AG09309 (cell line): ENCODE measurements at places on chromosomes 5 and 9.

DNA sequence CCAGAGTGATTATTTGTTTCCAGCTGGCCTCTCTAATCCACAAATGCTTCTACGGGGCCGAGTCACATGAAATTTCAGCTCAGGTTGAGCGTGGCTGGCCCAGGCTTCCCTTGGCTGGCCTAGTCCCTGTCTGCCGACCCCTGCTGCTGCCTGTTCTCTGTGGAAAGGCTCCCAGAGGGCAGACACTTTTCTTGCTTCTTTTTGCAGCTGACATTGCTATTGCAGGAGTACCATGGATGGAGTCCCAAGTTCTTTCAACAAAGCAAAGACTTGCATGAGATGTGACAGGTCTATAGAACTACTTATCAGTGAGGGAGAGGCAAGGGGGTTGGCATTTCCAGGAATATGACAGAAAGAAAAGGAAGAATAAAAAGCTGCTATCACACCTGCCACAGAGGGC, 287.4 kb upstream of the ARRDC3 start:
- DNase-seq = no peak

DNA sequence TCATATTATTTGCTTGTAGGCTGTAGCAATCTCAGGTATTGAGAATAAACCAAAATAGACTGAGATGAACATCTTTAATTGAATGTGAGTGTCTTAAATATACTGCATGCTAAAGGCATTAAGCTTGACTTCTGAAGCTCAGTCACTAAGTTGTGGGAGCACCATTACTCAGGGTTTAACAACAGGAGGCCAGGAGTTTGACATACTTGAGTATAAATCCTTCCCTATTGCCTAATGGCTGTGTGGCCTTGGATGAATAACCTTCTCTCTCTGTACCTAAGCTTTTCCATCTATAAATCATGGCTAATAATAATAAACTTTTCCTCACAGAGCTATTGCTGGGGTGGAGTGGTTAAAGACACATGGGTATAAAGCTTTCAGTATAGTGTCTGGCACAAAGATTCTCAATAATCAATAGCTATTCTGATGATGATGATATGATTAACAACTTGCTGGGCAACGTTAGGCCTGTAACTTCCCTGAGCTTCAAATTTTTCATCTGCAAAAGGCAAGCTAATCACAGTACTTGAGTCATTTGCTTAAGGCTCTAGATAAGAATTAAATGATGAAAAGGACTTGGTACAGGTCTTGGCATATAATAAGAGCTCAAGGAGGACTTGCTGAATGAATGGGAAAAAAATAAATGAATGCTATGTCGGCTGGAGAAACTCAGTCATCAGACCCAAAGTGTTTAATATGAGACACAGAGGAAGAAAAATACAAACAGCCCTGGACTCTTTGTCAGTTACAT, 174.0 kb upstream of the IL12B start:
- peak; percentile 46 for DNase-seq

DNA sequence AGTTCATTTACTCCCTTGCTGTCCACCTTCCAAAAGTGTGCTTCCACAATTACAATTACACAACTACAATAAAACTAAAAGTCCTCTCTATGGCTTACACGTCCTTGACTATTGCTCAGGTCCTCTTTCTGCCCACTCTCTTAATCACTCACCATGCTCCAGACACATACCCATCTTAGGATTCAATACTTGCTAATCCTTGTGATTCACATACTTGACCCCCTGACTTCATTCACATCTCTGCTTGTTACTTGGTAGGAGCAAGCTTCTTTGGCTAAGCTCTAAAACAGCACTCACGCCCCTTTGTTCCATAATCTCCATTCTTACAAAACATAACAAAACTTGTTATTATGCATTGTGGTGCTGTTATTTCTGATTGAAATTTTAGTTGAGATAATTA, 215.8 kb downstream of the EDIL3 start:
- no peak for DNase-seq

DNA sequence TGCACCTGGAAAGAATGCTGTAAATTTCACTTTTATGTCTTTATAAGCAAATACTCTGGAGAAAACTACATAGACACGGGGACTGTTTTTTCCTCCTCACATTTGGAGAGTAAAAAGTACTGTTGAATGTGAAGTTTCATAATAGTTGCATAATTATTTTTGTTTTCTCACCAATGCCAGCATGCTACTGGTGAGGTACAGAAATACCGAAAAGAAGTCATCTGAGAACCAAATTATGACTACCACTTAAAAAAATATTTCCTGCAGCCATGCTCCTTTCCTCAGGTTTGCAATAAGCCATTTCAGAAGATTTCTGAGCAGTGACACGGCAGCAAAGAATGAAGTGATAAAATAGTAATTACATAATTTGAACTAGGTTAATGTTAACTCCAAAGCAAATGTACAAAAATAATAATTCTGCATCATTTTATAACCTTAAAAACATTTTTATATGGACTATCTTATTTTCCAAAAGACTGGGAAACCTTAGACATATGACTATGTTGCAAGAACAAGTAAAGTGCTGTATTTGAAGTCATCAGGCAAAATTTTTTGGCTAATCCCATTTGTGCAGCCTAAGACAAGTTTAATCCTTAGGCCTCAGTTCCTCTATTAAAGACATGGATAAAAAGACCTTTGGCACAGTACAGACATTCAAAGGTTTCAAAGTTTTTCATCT, 144.7 kb downstream of the PCSK1 start:
- DNase-seq = peak; percentile 31

DNA sequence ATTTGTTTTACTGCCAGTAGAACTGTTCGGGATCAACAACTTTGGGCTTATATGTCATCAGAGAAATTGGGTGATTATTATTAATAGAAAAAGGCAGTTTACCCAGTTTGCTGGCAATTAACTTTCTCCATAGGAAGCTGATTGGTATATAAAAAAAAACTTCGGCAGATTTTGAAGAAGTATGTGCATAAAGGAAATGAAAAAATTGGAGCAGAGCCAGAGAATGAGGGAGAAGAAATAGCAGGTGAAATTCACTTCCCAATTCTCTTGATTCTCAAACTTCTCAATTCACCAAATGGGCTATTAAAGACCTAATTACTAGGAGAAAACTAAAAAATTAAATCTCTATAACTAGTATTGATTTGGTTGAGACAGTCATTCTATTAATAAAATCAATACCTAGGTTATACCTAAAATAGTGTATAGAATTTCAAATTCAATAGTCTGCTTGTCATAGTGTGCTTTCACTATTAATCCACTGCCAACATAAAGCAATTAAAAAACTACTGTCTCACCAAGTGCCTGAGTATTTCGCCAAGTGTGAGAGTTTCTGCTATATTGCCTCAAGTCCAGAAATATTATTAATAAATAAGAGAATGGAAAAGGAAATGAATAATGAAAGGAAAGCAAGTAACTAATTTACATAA, 47.5 kb downstream of the STX17 start:
- DNase-seq = no peak

DNA sequence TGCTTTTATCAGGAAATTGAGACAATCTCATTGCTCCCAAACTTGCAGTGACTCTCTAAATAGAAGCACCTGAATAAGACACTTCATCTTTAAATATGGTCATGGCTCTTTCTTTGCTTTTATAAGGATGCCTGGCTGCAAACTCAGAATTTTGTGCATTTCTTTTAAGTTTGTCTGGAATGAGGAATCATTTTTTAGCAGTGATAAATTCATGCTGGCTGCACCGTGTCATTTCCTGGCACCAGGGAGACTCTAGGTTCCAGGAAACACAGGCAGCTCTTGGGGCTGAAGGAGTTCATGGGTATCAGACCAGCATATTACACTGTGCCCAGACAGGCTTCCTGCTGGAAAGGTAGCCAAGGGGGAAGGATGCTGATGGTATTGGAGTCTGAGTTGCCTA, 109.9 kb downstream of the NUDT12 start:
- DNase-seq = no peak

GRCh38 chr5:68273717-68274409, 58.3 kb downstream of the PIK3R1 start:
- DNase-seq = no peak

DNA sequence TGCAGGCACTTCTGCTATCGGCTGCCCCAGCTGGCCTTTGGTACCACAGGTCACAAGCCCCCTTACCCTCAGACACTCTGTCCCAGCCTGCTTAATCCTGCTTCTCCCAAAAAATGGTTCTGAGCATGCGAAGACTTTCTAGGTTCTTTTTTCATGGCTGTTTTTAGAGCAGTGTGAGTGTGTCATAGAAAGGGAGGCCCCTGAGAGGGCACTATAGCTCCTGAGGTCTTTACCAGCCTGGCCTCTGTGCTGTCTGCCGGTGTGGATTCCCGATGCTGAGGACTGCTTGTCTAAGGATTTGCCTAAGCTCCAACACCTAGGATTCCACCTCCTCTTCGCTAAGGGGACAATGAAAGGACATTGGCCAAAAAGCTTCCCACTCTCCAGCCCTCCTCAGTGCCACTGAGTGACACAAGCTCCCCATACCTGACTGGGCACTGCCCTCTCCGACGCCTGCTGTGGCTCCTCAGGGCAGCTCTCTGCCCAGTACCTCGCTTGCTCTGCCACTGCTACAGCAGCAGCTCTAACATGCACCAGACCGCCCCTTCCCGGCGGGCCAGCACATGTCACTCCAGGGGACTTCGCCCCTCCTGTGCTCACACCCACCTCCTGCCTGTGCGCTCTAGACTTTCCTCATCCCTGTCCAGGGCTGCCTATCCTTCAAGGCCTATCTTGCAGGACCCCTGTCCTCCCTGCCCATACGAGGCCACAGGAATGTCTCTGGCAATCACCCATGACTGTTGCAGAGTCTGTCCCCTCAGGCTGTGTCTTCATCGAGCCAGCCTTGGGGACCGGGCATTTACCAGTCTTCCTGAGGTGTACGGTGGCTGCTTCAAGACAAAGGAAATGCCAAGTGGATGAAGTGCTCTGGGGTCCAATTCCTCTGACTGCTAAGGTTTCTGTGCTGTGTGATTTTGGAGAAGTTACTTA, 21.0 kb downstream of the MACROH2A1 start:
- DNase-seq = no peak

- peak; percentile 98 for DNase-seq
Measured at GRCh38 chr9:127185931-127186781, 63.7 kb upstream of the ANGPTL2 start.

DNA sequence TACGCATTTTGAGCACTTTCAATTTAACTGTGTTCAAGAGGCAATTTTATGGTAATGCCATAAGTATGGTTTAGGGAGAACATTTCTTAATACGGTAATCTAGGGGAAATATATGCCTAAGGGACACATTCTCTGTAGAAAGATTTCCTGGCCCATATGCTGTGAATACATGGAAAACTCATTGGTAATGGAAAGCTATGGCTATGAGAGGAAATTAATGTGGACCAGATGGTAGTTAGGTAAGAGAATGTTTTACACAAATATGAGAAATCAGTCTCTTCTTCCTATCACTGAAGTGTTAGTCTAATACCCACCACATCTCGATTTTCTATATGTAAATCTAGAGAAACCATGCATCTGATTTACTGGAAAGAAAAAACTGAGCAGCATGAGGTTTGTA, 105.0 kb downstream of the SEMA6A start:
- no peak for DNase-seq

DNA sequence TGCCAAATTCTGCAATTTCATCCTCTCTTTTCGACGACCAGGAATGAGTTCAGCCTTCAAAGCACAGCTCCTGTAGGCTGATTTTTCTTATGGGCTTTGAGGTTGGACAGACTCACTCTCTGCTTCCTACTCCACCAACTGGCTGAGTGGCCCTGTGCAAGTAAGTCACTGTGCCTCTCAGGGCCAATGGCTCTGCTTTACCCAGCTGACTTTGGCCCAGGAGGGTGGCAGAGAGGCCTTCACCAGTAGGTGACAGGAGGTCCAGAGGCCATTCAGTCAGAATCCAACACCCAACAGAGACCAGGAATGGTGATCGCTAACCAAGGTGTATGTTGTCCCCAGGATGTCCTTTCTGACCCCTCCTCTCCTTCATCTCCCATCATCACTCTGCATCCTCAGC, 49.5 kb upstream of the ALDH1B1 start:
- DNase-seq = no peak

DNA sequence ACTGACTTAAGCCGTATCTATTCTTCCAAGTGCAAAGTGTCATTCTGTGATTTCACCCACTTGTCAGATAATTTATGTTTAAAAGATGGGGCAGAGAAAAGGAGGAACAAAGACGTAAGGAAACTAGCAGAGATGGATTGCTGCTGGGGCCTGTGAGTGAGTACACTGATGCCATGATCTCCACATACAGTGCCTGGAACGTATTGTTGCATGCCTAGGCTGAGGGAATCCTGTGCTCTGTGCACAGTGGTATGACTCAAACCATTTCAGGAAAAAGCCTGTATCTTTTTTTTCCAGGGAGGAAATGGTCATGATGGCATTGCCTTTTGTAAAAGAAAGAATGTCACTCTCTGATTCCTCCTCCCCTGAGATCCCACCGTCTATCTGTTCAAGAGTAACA, 359.5 kb upstream of the ADAMTS16 start:
- no peak for DNase-seq

DNA sequence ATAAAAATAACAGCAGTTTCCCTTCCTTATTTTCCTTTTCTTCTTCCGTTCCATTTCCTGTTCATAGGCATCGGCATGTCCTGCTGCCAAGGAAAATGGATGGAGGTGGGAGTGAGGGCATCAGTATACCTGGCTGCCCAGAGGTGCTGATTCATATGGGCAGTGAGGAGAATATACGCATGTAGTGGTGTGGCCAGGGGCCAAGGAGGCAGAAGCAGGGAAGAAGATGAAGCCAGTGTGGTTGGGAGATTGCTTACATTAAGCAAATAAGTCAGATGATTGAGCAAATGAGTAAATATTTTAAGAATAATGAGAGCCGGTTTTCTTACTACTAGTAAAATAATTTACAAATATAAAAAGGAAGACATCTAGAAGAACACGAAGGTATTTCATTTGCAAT, 344.9 kb upstream of the PAPPA start:
- DNase-seq = no peak

- no peak for DNase-seq
Measured at GRCh38 chr5:95027151-95027721, 257.7 kb downstream of the MCTP1 start.

DNA sequence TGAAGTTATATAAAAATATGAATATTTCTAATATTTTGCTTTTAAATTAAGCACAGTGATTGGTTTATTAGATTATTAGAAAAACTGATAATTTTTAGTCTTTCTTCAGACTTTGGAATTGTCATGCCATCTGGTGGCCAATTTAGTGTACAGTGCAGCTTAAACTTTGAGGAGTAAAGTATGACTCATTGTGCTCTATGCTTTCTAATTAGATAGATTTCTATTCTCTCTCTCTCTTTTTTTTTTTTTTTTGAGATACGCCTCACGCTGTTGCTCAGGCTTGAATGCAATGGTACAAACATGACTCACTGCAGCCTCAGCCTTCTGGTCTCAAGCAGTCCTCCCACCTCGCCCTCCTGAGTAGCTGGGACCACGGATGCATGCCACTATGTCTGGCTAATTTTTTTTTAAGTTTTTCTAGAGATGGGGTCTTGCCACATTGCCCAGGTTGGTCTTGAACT, 42.1 kb upstream of the GPR21 start:
- DNase-seq = peak; percentile 81

- no peak for DNase-seq
Measured at GRCh38 chr5:40514976-40515375, 164.7 kb upstream of the PTGER4 start.

DNA sequence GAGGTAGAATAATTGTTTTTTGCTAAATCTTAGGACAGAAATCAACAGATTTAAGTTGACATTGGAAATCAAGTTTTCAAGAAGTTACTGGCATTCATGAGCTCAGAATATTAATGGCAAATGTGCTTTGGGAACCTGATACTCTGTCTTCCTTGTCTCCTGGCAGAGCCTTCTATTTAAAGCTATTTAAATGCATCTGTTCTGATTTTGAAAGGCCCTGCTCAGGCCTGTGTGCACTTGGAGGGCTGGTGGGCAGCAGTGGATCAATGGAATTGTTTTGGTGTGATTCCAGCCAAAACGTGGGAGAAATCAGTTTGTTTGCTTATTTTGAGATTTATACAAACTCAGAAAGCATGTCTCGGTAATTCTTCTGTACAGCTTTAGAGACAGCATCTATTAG, 38.5 kb downstream of the FBXL7 start:
- DNase-seq = no peak
